ENCODE measurements at places on chromosomes 2 and 18. TPM values are rescaled to one million over a fixed set of nuclear protein-coding genes. Genes with fewer than 3 reads are reported as not detected.
A peak's percentile ranks its signal among the peaks of the same experiment; 100 is the strongest.

DNA sequence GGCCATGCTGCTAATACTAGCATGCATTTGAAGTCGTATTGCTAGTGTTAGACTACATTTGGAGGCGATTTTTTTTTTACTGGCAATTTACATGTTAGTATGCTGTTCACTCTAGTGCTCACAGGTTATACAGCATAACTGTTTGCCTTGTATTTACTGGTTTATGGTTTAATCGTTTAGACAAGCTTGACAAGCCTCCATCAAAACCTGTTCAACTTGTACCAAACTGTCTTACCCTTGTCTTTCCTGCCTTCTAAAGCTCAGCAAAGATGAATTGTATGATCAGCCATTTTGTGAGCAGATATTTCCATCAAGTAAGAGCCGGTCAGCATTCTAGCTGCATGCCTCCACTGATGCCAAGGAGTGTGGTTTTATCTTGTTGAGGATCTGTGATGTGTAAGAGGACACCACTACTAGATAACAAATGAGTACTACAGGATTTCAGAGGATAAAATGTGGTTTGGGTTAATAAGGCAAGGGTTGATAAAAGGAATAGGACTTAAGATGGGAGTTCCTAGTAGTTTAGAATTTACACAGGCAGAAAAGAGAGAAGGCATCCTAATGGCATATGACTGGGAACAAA, 68.4 kb upstream of the ITM2C start:
- no peak overlapping the region for H3K27ac ChIP-seq
- H3K27me3 ChIP-seq = no peaks in the 10 kb centered on the region
- H3K4me1 ChIP-seq = peaks cover 72% of the 10 kb centered on the region
- no peak overlapping the region for H3K4me3 ChIP-seq

The ABCB11 gene
- polyA plus RNA-seq = not detected

The ANKRD53 gene
- 2.3 TPM for polyA plus RNA-seq

DNA sequence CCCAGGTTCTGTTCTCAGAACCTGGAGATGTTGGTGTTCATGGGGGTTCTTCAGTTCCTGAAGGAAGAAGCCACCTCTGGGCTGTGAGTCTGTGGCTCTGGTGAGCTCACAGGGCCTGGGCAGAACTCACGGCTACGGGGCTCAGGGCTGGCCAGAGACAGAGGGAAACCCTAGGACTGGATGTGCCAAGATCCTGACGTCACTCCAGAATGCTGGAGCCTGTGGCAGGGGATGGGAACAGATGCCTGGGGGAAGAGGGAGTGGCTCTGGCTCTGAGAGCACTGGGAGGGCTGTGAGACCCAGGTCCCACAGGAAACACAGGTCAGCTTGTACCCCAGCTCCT, at the start of gene OTOF:
Gene OTOF (minus strand): TSS at position 214 of the 343 bp plus-strand sequence.
- H3K4me1 ChIP-seq = peaks cover 12% of the 10 kb centered on the region
- no peak within 1 kb of the TSS for H3K27ac ChIP-seq
- DNase-seq = no peak
- H3K4me3 ChIP-seq = no peak within 1 kb of the TSS
- H3K36me3 ChIP-seq = no peaks in the 10 kb centered on the region

- H3K36me3 ChIP-seq = peaks cover under 1% of the 10 kb centered on the region
- H3K27me3 ChIP-seq = no peaks in the 10 kb centered on the region
- no peak for DNase-seq
- H3K4me1 ChIP-seq = no peaks in the 10 kb centered on the region
- H3K4me3 ChIP-seq = no peak overlapping the region
- H3K27ac ChIP-seq = no peak overlapping the region
Observed at GRCh38 chr2:32719933-32720716, 92.3 kb downstream of the TTC27 start.

The SCN1A gene
- polyA plus RNA-seq = not detected

DNA sequence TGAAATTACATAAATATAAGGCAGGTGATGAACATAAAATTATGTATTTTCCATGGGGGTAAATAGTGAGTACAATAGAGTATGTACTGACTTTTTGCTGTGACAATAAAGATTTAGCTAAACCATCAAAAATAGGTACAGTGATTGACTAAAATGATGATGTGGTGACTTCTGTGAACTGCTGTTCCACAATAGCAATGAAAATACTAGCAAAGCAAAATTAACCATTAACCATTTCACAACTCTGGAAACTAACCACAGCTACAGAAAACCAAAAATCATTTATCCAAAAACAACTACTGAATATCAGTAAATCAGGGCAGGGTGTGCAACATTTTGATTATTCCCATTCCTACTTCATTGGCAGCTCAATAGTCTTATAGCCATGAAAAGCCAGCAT, 161.4 kb upstream of the GYPC start:
- no peak overlapping the region for H3K27ac ChIP-seq
- no peak overlapping the region for H3K4me3 ChIP-seq
- no peaks in the 10 kb centered on the region for H3K4me1 ChIP-seq

The CMPK2 gene
- 11.3 TPM for polyA plus RNA-seq

DNA sequence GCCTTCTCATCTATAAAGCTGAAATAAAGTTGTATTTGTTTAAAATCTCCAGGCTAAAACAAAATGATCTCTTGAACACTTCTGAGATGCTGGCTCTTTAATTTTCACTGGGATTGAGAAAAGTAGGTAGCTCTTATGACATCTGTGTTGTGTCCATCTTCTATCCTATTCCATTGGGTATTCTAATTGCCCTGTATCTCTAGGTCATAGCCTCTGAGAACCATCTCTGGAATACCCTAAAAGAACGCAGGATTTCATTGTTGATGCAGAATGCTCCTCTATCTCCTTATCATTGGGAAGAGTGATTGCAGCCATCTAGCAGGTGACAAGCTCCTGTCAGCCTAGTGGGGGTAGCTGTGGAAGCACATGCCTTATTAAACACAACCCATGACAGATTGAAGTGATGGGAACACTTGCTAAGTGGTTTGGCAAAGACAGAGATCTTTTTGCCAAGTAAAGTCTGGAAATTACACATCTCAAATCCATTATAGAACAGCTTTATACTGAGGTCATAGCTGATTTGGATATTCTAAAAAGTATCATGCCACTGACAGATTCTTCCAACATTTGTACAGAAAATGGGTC, 178.2 kb downstream of the TDRD15 start:
- H3K27me3 ChIP-seq = no peaks in the 10 kb centered on the region
- H3K27ac ChIP-seq = no peak overlapping the region

GRCh38 chr2:1582891-1583341, 161.4 kb downstream of the PXDN start:
- no peaks in the 10 kb centered on the region for H3K36me3 ChIP-seq
- peaks cover under 1% of the 10 kb centered on the region for H3K27me3 ChIP-seq
- H3K27ac ChIP-seq = no peak overlapping the region

GRCh38 chr2:113910110-113910717, 20.3 kb downstream of the ACTR3 start:
- no peak overlapping the region for H3K4me3 ChIP-seq
- H3K4me1 ChIP-seq = peaks cover 35% of the 10 kb centered on the region
- no peak overlapping the region for H3K27ac ChIP-seq
- DNase-seq = no peak
- peaks cover 19% of the 10 kb centered on the region for H3K36me3 ChIP-seq

The SPC25 gene
- polyA plus RNA-seq = 4.7 TPM

GRCh38 chr2:49827366-49827765, 673.1 kb upstream of the FSHR start:
- no peak overlapping the region for H3K27ac ChIP-seq
- DNase-seq = no peak

- H3K36me3 ChIP-seq = no peaks in the 10 kb centered on the region
- H3K4me1 ChIP-seq = peaks cover 3% of the 10 kb centered on the region
- no peaks in the 10 kb centered on the region for H3K27me3 ChIP-seq
- H3K27ac ChIP-seq = no peak overlapping the region
- H3K4me3 ChIP-seq = no peak overlapping the region
Observed at GRCh38 chr18:63073481-63073880, 246.1 kb downstream of the BCL2 start.

DNA sequence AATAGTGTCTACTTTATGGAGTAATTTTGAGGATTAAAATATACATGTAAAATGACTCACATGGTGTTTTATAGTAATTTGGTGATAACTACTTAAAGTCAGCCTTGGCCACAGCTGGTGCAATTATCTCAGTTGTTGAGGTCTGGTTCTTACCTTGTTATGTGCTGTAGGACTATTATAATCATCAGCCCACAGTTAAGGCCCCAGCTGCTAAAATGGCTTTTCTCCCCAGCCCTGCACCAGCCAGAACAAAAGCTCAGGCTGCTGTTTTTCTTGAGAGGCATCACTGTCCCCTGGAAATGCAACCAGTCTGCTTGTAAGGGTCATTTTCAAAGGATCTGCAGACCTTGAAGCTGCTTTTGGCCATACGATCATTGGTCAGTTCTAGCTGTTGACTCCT, 283.3 kb upstream of the THUMPD2 start:
- DNase-seq = no peak
- H3K4me3 ChIP-seq = no peak overlapping the region
- H3K36me3 ChIP-seq = no peaks in the 10 kb centered on the region
- H3K27ac ChIP-seq = no peak overlapping the region

The ARHGEF33 gene
- polyA plus RNA-seq = 0.25 TPM

The MC2R gene
- not detected for polyA plus RNA-seq

DNA sequence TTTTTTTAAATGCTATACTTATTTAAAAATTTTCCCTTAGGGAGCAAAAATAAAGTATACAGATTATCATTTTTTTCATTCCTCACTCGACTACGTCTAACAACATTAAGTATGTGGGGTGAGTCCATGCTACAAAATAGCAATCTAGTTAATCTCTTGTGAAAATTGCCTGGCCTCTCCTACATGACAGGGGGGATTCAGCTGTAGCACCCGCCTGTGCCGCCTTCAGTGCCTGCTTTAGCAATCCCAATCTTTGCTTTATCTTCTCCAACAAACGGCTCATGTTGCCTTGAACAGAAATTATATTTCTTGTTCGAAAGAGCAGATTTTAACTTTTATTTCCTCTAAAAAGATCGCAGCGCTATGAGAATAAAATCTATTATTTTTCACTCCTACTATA, 2.4 kb upstream of the SOX11 start:
- DNase-seq = no peak
- H3K4me3 ChIP-seq = no peak overlapping the region
- H3K27me3 ChIP-seq = peaks cover 86% of the 10 kb centered on the region
- H3K4me1 ChIP-seq = peaks cover 30% of the 10 kb centered on the region
- no peaks in the 10 kb centered on the region for H3K36me3 ChIP-seq

- no peaks in the 10 kb centered on the region for H3K27me3 ChIP-seq
- H3K27ac ChIP-seq = no peak overlapping the region
- H3K4me3 ChIP-seq = no peak overlapping the region
- H3K4me1 ChIP-seq = no peaks in the 10 kb centered on the region
- H3K36me3 ChIP-seq = no peaks in the 10 kb centered on the region
Observed at GRCh38 chr18:25787276-25787675, 303.1 kb downstream of the SS18 start.

DNA sequence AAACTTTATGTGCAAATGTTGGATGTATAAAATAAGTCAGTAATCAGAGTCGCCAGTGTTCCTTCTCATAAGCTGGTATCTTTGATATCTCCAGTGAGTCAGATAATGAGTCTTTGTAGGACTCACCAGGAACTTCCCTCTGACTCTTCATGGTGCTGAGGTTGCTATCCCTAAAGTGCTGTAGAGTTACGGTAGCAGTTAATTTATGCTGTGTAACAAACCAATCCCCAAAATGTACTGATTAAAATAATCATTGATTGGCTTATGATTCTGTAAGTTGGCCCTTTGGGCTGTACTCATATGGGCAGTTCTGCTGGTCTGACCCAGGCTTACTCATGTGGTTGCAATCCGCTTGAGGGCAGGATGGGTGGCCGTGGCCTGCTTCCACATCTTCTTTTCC, 43.8 kb downstream of the MAIP1 start:
- no peak for DNase-seq
- no peak overlapping the region for H3K4me3 ChIP-seq
- no peaks in the 10 kb centered on the region for H3K36me3 ChIP-seq
- H3K4me1 ChIP-seq = no peaks in the 10 kb centered on the region
- H3K27ac ChIP-seq = no peak overlapping the region

GRCh38 chr18:47150824-47151366, 595 bp upstream of the HDHD2 start:
- DNase-seq = no peak
- peaks cover 29% of the 10 kb centered on the region for H3K4me1 ChIP-seq
- peak overlapping the region; percentile 92 for H3K27ac ChIP-seq
- no peaks in the 10 kb centered on the region for H3K27me3 ChIP-seq
- peaks cover 24% of the 10 kb centered on the region for H3K36me3 ChIP-seq
- peak overlapping the region; percentile 73 for H3K4me3 ChIP-seq

GRCh38 chr2:65549257-65549627, 116.8 kb upstream of the SPRED2 start:
- peaks cover 12% of the 10 kb centered on the region for H3K4me1 ChIP-seq
- no peak for DNase-seq
- no peak overlapping the region for H3K27ac ChIP-seq
- H3K4me3 ChIP-seq = no peak overlapping the region

DNA sequence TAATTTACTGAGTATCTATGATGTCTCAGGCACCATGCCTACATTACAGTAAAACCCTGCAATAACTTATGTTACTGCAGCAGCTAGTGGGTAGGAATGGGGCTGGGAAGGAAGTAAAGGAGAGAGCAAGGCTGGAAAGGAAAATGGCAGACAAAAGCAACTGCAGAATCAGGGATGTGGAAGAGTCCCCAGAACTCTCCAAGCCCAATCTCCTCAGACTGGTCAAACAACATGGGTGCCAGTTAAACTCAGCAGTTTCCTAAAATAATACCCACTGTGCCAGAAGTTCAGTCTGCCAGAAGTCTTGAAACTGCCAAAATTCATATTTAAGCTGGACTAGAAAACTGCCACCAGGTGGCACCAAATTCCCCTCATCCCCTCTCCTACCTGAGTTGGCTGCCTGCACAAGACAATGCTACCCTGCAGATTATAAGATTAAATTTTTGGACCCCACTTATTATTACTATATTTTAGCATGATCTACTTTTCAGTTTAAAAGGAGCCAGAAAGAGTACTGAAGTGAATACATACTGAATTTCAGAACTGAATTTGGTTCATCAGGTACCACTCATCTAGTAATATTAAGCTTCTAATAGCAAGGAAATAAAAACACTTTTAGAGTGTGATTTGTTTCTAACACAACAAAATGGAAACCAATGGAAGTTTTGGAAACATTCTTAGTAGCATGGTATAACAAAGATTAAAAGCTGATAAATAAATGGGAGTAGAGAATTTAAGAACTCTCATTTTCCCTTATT, 86.8 kb upstream of the DNER start:
- no peak overlapping the region for H3K27ac ChIP-seq
- peaks cover 12% of the 10 kb centered on the region for H3K4me1 ChIP-seq
- H3K36me3 ChIP-seq = peaks cover 54% of the 10 kb centered on the region
- DNase-seq = peak; percentile 68
- H3K4me3 ChIP-seq = no peak overlapping the region
